Neural crest cell (in vitro differentiated cells): ENCODE measurements at places on chromosomes 11 and 22.

DNA sequence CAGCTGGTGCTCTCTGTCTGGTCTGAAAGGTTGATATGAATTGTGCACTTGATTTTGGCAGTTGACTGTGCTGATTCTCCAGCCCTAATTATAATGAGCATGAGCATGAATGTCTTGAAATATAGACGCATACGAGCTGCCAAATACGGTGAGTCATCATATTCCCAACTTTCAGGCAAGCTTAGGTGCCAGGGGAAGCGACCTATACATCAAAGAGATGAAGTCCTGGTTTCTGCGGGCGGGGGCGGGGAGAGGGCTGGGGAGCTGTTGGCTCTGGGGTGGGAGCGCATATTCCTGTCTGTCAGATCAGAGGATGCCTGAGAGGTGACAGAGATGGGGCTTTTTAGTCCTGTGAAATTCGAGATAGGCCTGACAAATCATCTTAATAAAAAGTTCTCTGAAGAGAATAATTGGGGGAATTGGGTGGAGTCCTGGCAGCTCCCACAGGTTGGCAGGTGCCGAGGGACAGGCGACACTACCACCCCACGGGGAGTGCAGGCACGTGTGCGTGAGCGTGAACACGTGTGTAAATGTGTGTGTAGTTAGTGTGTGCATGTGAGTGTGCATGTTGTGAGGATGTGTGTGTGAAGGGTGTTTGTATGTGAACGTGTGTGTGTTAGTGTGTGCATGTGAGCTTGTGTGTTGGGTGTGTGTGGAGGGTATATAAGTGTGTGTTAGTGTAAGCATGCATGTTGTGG is 865.3 kb downstream of the TBC1D22A start:
- DNase-seq = no peak

DNA sequence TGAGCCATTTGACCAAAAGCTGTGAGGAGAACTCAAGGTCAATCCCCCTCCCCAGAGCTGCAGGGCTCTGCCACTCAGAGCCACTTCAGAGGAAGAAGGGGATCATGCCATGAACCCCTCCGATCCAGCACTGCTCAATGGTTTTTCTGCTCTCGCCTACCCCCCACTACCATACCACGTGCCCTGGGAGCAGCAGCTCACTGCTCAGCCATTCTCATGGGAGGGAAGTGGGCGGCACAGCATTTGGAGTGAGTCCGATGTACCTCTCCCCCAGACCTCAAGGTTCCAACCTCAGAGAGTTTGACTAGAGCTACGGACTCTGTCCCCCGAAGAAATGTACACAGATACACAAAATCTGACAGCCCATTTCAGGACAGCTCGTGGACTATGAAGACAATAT is 34.5 kb downstream of the AP1B1 start:
- no peak for DNase-seq

DNA sequence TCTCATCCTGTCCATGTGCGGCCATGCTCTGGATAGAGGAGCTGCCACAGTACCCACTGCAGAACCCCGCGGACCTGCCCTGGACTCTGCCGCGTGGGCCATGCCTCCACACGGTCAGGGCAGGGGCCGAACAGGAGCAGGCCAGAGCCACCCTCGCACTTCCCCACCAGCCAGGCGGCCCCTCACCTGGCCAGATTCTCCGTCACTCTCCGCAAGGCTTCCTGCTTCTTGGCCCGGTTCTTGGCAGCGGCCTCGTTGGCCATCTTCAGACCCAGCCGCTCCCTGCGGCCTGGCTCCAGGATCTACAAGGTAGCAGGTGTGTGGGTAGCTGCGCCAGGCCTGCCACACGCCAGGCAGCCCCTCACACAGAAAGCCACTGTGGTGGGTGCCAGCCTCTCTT is 3.8 kb downstream of the TSSK2 start:
- no peak for DNase-seq

DNA sequence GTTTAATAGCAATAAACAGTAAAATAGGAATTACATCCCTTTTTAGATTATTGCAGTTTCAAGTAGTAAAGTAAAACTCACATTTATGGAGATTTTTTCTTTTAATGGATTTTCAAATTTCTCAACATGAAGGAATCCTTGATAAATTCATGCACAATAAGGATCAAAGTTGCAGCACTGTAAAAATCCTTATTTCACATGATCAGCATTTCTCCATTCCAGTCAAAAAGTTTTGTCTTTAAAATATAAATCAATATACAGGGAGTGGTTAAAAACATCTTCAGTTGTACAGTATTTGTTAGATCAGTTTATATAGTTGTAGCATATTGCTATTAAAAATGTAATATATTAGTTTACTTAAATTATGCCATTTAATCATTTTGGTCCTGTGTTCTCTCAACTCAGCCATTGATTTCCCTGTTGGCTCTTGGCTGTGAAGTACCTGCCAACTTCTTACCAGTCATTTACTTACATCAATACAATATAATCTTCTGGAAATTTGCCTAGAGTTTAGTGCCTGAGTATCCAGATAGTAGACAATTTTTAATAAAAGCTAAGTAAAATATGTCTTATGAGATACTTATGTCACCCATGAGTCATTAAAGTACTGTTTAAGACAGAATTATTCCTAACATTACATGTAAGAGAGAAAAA is 12.1 kb downstream of the ELP4 start:
- no peak for DNase-seq

DNA sequence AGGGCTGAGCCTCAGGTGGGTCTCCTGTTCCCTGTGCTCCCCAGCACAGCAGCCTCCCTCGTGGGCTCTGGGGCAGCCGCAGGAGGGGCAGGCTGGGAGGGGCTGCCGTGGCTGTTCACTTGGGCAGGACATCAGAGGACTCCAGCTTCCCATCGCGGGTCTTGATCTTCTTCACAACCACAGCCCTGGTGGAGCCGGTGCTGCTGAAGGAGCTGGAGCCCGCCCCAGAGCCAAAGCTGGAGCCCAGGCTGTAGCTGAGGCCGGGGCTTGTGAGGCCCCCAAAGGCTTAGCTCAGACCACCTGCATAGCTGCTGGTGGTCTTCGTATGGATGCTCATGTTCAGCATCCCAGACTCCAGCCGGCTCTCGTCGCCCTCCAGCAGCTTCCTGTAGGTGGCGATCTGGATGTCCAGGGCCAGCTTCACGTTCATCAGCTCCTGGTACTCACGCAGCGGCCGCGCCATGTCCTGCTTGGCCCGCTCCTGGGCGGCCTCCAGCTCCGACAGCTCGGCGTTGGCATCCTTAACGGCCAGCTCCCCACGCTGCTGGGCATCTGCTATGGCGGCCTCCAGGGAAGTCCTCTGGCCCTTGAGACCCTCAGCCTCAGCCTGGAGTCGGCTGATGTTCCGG is 126.1 kb downstream of the NECTIN1 start:
- DNase-seq = no peak
